Mammary epithelial cell (primary cell): ENCODE measurements at places on chromosomes 3 and 15.

DNA sequence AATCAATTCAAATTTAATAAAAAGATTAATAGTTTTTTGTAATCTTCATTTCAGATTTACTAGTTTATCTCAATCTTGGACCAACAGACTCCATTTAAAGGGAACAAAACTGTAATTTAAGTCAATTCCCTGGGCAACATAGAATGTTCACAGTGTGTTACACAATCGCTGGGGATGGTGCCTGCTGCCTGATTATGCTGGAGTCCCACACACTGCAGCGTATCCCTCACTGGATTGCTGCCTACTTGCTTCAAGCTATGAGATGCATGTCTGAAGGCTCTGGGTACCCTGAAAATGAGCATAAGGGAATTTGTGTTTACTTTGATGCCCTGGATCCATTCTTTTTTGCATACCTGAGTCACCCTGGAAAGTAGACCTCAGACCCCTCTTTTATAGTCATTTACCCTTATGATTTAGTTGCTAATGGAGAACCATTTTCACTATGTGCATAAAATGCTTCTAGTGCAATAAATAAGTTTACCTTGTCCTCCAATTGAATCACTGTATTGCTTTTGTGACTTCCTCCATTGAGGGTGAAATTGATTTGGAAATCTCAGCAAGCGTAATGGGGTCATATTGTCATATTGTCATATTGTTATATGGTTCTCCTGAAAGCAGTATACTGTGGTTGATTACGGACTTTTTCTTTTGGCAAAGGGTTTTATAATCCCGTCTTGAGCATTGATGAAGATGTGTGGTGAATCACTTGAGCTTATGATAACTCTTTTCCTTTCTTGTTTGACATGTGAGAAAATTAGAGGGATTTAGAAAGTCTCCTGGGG is 35.9 kb downstream of the ITPR1 start:
- DNase-seq = no peak

- no peak for DNase-seq
Measured at GRCh38 chr15:58495891-58496408, 64.2 kb downstream of the LIPC start.

GRCh38 chr3:169526246-169526645 is 137.3 kb downstream of the MECOM start:
- DNase-seq = peak; percentile 32

- DNase-seq = peak; percentile 83
Measured at GRCh38 chr3:102353805-102354204, 81.0 kb upstream of the ZPLD1 start.

DNA sequence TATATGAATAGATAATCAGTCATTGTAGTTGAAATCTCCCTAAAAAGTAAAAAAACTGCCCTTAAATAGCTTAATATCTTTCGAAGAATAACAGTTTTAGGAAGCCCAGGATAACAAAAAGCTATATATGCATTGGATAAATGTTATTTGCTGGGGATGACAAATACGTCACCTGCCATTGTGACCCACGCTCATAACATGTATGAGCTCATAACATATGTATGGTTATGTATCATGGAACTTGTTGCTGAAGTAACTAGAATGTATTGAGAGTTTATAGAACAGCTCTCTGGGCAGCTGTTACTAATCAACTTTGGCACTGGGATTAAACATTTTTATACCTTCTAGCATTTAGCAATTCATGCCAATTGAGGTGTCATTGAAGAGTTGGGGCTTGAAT is 1.7 kb upstream of the LRCH3 start:
- no peak for DNase-seq

DNA sequence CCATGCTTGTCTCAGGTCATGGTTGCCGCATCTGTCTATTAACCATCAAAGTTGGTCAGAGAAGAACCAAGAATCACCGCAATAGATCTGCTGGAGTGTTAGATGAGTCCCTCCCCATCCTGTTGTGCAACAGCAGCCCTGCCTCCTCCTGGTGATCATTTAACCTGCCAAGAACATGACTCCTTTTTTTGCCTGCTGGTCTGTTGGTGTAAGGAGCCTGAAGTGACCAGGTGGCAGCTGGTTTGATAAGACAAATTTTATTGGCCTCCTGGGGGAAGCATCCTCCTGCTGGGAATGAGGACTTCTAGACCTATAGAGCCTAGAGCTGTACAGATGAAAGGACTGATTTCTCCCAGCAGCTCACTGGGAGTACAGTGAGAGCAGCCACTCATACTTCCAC is 43.5 kb upstream of the RAF1 start:
- peak; percentile 54 for DNase-seq

DNA sequence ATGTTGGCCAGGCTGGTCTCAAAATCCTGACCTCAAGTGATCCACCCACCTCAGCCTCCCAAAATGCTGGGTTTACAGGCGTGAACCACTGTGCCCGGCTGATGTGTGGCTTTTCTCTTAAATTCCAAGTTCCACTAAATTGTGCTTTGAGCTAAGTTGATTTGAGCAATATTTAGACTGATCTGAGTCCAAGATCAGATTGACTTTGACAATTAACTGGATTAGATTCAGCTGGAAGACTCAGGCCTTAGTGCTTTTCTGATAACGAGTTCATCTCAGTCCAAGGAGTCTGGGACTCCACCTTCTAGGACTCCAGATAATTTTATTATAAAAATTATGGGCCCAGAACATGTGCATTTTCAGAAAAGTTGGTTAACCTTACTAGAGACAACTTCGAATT is 94.4 kb upstream of the FAM174B start:
- DNase-seq = no peak
